ENCODE measurements at places on chromosomes 13 and 19.

GRCh38 chr19:45781214-45782161, 802 bp downstream of the DMPK start:
- DNase-seq: no peak

DNA sequence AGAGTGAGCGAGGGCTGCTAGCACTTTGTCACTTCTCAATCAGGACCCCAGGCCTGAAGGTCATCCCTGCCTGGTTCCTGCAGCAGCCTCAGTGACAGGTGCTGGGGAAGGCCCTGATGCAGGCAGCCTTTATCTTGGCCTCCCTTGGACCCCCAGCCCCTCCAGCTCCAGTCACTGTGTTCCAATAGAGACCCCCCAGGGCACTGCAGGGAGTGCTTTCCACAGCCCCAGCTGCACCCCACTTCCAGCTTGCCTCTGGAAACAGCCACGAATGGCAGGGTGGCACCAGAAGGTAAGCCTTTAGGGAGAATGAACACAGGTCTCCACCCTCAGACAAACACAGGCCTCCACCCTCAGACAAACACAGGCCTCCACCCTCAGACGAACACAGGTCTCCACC, 241.6 kb upstream of the SGCG start:
- DNase-seq: no peak

DNA sequence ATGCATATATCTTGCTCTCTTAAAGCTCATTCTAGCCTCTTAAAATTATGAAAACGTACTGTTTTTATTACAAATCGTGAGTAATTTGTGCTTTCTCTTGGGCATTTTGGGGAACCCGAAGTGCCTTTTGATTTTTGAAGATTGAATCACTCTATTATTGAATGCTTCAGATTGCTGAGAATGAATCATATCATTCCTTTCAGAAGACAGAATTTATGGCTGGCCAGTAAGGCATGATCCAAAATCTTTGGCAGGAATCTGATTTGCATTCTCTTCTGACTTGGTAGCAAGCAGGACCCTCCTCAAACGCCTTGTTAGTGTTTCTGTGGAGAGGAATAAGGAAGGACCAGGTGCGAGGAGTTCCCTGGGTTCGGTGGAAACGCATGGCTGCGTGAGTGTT, 49.5 kb downstream of the STARD13 start:
- DNase-seq: no peak

DNA sequence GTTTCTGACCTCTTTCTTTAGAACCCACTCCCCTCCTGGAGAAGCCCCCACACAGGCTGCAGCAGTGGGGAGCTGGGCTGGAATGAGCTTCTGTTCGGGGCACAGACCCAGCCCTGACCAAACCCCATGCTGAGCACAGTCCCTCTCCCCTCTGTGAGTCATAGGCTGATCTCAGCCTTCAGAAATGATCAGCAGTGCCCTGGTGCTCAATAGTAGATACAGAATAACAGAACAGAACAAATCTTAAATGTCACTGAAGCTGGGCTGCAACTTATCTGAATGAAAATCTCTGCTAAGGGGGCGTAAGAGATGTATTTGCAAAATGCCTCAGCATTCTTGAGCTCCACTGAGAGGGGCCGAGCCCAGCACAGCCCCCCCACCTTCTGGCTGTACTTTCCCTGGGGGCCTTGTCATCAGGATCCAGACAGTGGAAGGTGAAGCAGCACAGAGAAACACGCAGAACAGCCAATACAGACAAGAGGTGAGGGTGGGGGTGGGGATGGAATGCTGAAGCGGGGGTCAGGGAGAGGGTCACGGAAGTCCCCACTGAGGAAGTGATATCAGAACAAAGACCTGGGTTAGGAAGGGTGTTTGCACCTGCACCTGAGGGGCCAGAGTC, 9.9 kb downstream of the ZNF665 start:
- no peak for DNase-seq

GRCh38 chr13:106524108-106524507, 11.4 kb downstream of the EFNB2 start:
- DNase-seq: no peak

- no peak for DNase-seq
Observed at GRCh38 chr13:51733374-51734298, 70.3 kb downstream of the DHRS12 start.

GRCh38 chr13:23462815-23463559, 29.5 kb upstream of the SACS start:
- DNase-seq: no peak

- DNase-seq: no peak
Observed at GRCh38 chr19:20247016-20247683, 80.1 kb downstream of the ZNF486 start.

- no peak for DNase-seq
Observed at GRCh38 chr13:106686163-106686562, 118.2 kb upstream of the ARGLU1 start.

- no peak for DNase-seq
Observed at GRCh38 chr13:28140433-28141125, 2.2 kb downstream of the PAN3 start.

- DNase-seq: no peak
Observed at GRCh38 chr13:89568276-89568675, 1779.2 kb upstream of the MIR17HG start.

DNA sequence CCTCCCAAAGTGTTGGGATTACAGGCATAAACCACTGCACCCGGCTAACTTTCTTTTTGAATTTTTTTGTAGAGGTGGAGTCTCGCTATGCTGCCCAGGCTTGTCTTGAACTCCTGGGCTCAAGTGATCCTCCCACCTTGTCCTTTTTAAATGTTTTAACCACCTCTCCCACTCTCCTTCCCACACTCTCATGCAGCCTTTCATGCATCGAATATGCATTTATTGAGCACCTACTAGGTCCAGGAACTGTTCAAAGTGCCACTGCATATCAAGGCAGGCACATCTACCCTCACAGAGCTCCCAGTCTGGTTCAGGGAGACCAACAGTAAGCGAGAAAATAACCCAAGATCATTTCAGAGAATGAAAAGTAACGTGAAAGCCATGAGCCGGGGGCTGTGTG, 1.2 kb downstream of the TICAM1 start:
- no peak for DNase-seq

DNA sequence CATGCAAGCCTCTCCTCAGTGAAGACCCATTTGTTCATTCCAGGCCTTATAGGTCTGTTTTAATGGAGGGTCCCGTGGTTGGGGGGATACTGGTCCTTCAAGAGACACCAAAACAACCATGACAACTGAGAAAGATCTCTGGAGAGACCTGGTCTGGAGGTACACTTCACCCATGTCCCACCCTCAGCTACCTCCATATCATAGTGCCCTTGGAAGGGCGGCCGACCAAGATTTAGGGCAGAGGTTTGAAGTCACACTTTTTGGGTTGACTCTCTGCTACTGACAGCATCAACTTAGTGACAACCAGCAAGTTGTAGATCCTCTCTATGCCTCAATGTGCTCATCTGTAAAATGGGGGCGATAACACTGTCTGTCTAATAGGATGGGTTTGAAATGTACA, 177.3 kb downstream of the TSHZ3 start:
- no peak for DNase-seq

GRCh38 chr13:78241278-78241919, 322.8 kb upstream of the EDNRB start:
- no peak for DNase-seq

DNA sequence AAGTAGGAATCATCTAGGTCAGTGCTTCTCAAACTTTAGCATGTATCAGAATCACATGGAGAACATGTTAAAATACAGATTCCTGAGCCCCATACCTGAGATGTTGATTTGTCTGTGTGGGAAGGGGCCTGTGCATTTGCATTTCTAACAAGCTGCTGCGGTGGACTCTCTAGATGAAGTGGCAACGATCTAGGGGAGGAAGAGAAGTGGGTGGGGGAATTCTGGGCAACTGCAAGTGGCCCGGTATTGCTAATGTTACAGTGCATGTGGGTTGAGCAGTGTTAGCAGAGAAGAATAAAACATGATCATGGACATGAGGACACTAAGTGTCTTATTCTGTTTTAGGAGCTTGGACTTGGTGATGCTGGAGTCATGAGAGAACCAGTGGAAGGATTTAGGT, 329.0 kb downstream of the OLFM4 start:
- no peak for DNase-seq

- no peak for DNase-seq
Observed at GRCh38 chr19:15178629-15179308, 22.0 kb downstream of the NOTCH3 start.

DNA sequence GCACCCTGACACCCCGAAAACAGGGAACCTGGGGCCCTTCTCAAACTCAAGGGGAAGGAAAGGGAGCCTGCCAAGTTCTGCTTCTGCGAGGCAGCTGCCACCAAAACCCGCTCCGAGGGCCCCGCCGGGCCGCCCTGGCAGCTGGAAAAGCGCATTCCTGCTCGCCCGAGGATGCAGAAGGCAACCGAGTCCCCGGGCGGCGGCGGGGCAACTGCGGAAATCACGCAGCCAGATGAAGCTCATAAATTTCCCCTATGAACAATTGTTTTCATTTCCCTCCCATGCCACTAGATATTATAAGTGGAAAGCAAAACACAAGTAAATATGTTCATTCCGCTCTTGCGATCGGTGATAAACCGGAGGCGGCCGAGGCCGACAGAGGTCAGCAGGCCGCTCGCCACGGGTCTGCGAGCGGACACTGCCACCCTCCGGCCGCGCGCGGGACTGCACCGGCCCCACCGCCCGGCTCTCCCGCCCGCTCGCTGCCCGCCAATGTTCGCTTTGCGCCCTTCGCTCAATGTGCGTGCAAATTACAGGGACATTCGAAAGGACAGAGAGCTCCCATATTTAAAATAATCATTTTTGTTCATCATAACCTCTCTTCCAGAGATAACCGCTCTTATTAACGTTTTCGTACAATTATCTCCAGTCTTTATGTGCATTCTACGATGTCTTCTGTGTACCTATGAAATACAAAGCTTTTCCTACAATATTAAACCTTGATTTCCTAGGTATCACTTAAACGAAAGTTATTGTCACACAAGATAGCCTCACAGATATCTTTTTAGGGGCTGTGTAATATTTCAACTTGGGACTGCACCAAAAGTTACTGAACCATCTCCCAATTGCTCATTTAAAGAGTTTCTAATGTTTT, 120.8 kb upstream of the ZNF507 start:
- DNase-seq: peak; percentile 46

GRCh38 chr19:19151418-19151817, 13.1 kb upstream of the TMEM161A start:
- no peak for DNase-seq

DNA sequence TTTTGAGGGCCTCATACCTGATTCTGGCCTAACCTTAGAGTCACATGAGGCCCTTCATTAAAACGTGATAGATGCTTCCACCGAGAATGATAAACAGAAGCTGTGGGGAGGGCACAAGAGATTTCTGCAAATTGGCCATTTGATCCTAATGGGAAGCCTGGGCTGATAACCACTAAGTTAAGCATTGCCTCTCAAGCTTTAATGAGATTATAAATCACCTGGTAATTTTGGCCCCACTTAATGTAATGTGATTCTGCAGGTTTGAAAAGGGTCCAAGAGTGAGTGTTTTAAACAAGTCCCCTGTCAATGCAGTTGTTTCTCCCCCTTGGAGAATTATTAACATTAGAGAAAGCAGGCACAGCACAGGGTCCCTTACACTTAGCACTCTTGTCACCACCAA, 42.0 kb downstream of the ZNF486 start:
- no peak for DNase-seq

DNA sequence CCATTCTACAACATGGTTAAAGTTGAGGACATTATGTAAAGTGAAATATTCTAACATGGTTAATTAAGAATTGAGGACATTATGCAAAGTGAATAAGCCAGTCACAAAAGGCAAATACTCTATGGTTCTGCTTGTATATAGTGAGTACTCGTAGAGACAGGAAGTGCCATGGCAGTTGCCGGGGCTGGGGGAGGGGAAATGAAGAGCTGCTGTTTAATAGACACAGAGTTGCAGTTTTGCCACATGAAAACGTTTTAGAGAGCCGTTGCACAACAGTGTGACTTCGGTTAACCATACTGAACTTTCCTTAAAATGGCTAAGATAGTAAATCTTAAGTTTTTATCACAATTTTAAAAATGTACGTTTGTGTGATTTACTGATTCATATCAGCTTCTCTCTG, 176.9 kb downstream of the SHISA2 start:
- no peak for DNase-seq

- DNase-seq: no peak
Observed at GRCh38 chr13:33322965-33323668, 37.6 kb upstream of the STARD13 start.

DNA sequence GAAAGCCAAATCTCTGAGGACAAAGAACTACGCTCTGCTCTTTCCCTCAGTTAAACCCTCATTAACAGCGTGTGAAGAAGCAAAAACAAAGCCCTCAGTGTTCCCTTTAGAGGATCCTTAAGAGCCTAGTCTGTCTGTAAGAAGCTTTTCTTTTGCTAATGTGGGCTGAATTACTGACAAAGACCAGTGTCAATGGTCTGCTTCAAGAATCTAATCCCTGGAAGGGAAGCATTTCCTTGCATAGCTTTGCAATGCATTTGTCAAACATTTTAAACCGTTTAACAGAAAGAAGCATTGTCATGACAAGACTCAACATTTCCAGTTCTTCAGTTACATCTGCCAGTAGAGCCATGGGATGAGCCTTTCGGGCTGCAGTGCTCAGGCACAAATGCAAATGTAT, 64.9 kb downstream of the EDNRB start:
- DNase-seq: no peak

- no peak for DNase-seq
Observed at GRCh38 chr19:1274081-1274851, 1.1 kb upstream of the FAM174C start.

DNA sequence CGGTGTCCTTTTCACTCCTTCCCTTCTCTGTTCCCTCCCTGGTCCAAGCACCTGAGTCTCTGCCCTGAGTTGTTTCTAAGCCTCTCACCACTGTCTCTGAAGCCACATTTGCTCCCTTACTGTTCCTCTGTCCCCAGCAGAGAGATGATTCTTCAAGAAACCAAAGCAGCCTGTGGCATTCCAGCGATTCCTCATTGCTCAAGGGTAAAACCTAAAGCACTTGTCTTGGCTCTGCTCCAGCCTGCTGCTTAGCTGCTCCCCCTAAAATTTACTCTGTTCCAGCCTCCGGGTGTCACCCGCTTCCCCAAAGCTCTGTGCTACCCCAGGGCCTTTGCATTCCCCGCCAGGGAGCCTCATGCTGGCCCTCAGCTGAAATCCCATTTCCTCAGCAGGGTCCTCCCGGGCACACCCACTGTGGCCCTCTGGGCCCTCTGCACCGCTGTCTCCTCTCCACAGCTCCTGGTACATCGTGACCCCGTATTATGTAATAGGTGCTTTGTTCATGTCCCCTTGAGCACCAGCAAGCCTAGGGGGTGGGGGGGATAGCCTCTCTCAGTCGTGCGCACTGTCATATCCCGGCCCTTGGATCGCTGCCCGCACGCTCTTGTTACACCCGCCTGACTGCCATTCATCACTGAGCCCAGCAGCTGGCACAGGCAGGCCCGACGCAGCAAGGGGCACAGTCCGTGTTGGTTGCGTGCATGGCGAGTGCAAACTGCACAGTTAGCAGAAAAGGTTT, 15.8 kb downstream of the TECR start:
- DNase-seq: no peak

DNA sequence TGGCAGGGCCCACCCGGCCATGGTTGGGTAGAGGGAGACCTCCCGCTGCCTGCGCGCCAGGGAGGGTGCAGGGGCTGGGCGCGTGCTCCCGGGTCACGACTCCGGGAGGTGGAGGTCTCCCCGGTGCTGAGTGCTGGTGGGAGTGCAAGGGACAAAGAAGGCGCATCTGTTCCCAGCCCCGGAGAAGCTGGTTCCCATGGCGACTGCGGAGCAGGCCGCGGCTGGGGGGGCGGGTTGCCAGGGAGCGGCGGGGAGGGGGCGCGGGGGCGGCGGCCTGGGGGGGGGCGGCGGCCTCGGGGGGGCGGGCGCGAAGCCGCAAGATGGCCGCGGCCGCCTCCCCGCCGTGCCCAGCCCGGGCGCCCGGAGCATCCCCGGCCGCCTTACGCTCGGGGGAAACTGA, 1.2 kb downstream of the CBARP start:
- DNase-seq: no peak

Measured in T-helper 1 cell (primary cell).